ENCODE measurements at places on chromosomes 3 and 15. TPM values are rescaled to one million over a fixed set of nuclear protein-coding genes. Genes with fewer than 3 reads are reported as not detected.

The ASB14 gene
- total RNA-seq, result not detected

The ZPLD1 gene
- 0.11 TPM for total RNA-seq

The SNURF gene
- total RNA-seq, result 25.8 TPM

The XYLB gene
- total RNA-seq, result 6.9 TPM

The SLCO3A1 gene
- total RNA-seq, result 19.4 TPM

The GOLGA8O gene
- total RNA-seq, result 0.34 TPM

The CMTM7 gene
- total RNA-seq, result 15.7 TPM

The TLR9 gene
- total RNA-seq, result not detected

The MME gene
- total RNA-seq, result 85.5 TPM

The TICRR gene
- 5.1 TPM for total RNA-seq

The CELF6 gene
- total RNA-seq, result not detected

GRCh38 chr3:190989218-190989617 lies 126.7 kb upstream of the GMNC start:
- no peak for DNase-seq

DNA sequence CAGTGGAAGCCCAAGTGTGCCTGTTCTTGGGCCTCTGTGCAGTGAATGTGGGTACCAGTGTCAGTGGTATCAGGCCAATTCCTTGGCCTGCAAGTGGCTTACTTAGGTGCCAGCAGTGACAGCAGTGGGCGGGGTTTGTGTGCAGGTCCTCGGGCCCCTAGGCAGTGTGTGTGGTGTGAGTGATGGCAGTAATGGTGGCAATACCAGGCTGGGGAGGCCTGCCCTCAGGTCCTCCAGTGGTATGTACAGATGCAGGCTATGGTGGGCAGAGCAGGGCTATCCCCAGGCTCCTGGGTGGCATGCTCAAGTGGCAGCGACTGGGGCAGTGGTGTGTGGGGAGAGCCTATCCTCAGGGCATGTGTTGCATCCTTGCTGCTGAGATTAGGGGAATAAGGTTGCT lies 379.7 kb downstream of the SQOR start:
- no peak for DNase-seq

- DNase-seq, result no peak
Observed at GRCh38 chr3:3675801-3676200, 123.4 kb upstream of the LRRN1 start.

GRCh38 chr15:95353512-95353911 lies 977.0 kb upstream of the NR2F2 start:
- no peak for DNase-seq

DNA sequence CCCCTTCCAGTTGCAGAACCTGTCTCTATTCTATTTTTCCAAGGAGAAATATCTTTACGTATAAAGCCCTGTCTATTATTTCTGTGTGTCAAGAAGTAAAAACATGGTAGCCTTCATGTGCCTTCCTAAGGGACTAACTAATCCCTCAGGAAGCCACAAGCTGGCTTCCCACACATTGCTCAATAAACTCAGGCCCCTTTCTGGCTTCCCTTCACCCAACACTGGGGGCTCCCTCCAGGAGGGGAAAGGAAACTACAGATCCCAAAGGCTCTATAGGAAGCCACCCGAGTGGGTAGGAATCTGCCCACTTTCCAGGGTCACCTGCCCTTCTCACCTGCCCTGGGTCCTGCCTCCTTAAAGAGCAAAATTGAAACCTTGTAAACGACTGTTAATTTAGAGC lies 4.6 kb downstream of the TLE3 start:
- no peak for DNase-seq

- no peak for DNase-seq
Observed at GRCh38 chr15:60844511-60845174, 365.7 kb upstream of the ICE2 start.

DNA sequence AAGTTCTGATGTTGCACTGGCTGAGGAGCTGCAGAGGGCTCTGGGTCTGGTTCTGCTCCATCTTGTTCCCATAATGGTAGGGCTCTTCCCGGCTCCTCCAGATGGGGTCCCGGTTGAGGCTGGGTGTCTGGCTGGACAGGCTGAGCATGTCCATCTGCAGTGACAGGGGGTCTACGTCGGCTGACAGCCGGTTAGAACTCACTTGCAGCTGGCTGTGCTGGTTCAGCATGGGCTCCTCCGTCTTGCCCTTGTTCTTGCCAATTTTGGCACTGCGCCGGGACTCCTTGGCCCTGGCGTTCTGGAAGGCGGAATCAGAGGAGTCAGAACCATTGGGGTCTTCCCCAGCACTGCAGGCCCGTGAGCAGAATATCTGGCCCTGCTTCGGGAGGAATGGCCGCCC lies 78.1 kb downstream of the PRICKLE2 start:
- DNase-seq, result no peak

DNA sequence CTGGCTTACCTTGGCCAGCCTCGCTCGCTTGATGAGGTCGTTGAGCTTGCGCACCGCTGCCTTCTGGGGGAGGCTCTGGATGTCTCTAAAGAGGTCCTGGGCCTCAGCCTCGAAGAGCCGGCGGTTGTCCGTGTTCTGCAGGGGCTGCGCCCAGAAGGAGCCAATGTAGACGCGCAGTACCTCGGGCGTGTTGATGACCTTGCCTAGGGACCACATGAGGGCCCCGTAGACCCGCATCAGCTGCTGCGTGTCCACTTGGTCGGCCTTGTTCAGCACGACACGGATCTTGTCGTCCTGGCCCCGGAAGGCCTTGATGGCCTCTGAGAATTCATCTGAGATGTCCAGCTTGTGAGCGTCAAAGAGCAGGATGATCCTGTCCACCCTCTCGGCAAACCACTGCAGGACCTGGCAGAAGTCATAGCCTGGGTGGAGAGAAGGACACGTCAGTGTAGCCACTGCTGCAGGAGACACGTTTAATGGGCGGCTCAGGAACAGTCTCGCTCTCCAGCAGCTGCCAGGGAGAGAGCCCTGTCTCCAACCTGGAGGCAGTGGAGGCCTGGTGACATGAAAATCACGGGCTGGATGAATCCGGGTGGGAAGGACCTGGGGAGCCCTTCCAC lies 25.5 kb upstream of the SPTBN5 start:
- DNase-seq, result no peak

- DNase-seq, result no peak
Observed at GRCh38 chr3:99818818-99819217, 1.2 kb downstream of the CMSS1 start.

DNA sequence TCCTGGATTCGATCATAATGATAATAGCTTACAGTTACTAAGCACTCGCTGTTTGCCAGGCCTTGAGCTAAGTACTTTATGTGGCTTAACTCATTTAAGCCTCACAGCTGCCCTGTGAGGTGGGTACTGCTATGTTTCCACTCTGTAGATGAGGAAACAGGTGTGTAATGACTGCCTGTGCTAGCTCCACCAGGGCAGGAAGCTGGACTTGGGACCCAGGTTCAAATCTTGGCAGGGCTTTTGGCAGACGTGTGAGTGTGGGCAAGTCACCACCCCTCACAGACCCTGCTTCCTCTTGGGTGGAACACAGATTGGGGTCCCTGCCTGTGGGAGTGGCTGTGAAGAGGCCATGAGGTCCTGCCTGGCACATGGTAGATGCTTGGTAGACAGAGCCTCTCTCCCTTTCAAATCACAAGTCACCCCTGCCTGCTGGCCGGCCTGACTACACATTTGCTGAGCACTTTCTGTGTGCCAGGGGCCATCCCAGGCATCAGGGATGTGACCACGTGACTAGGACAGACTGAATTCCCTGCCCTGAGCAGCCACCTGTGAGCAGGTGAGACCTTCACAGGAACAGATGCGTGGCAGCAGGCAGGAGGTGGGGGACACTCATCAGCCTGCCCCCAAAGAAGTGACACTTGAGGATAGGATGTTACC lies 3.7 kb downstream of the EFCC1 start:
- DNase-seq, result no peak

GRCh38 chr3:121231872-121232271 lies 313.9 kb downstream of the POLQ start:
- no peak for DNase-seq

DNA sequence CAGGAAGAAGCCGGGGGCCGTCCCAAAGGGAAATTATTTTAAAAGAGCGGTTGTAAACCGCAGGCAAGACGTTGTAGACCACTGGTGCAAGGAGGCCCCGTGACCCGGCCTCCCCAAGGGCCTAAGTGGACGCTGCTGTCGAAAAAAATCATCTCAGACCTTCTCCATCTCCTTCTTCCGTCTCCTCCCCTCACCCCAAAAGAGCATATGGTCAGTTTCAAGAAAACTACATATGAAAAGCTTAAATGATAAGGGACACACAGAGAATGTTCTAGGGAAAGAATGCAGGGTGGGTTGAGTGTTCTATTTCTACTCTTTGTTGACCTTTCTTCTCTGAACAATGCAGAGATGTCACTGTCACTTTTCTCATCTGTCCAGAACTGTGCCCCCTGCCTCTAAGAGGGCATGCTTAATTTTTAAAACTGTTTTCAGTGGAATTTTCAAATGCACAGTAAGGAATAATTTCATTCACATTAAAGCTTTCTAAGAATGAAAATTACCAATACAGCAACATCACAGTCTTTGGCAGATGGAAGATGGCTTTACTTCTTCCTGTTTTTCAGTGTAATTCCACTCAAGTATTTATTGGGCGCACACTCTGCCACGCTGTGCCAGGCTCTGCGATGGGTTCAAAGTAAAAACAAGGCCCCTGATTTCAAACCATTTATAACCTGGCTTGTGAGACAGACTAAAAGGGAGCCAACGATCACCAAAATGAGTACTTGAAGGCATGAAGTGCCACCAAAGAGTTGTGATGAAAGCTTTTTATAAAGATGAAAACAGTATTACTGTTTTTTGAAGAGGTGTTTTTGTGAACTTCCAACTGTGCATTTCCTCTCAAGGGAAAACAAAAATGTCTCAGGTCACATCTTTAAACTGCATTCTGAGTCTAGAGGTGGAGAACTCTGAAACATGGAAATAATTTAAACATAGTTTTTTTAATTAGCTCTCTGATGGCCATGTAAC lies 891 bp upstream of the TOP2B start:
- DNase-seq, result peak; percentile 12

- no peak for DNase-seq
Observed at GRCh38 chr15:64636556-64636955, 138.8 kb downstream of the RBPMS2 start.

GRCh38 chr3:23567917-23568316 lies 237.8 kb upstream of the UBE2E1 start:
- peak; percentile 97 for DNase-seq

- peak; percentile 41 for DNase-seq
Observed at GRCh38 chr3:46361408-46362283, 7.7 kb downstream of the CCR2 start.

DNA sequence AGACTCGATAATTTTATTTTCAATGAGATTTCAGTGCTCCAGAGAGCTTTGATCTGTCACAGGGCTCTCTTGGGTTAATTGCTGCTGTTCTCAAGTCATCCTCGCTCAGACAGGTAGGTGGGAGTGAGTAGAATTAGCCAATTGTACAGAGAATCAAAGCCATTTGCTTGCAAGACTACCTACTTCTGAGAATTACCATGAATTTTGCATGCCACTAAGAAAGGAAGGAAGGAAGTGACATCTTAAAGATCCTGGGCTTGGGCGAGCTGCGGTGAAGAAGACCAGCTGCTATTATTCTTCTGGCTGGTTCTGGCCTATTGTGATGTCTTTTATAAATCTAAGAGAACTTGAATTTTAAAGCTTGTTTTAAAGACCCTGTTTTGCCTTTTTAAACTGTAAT lies 154.1 kb upstream of the LPP start:
- no peak for DNase-seq

DNA sequence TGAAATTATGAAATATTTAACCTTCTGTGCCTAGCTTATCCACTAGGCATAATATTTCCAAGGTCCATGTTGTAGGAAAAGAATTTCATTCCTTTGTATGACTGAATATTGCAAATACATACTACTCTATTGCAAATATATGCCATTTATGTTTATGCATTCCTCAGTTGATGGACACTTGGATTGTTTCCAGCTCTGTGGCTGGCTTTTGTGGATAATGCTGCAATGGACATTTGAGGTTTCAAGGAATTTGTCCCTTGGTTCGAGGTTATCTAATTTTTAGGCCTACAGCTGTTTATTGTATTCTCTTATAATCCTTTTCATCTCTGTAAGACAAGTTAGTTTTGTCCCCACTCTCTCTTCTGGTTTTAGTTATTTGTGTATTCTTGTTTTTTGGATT lies 7.7 kb upstream of the AADACL2 start:
- no peak for DNase-seq

- DNase-seq, result no peak
Observed at GRCh38 chr3:48770192-48770502, 53.1 kb upstream of the IP6K2 start.

- no peak for DNase-seq
Observed at GRCh38 chr15:85439996-85440395, 59.6 kb downstream of the AKAP13 start.

- no peak for DNase-seq
Observed at GRCh38 chr15:92043283-92043682, 189.8 kb downstream of the SLCO3A1 start.

- DNase-seq, result peak; percentile 57
Observed at GRCh38 chr15:63509955-63510940, 5.9 kb downstream of the USP3 start.

- DNase-seq, result peak; percentile 77
Observed at GRCh38 chr3:45915518-45916231, 27.6 kb upstream of the CXCR6 start.

DNA sequence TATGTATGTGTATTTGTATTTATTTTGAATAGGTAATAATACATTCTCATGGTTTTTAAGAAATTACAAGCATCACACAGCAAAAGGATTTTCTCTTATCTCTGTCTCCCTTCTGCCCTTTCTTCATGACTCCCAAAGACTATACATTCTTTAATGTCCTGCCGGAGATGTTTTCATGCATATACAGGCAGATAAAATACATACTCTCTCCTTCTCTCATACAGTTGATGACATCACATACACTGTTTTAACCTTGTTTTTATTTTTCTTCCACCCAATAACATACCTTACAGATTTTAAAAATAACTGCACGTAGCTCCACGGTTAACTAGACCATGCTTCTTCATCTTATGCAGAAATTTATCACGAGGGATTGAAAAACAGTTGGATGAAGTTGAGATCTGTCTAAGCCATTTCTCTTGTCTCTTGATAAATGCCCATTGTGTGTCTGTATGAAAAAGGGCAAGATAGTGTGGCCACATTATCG lies 249.8 kb downstream of the EDEM1 start:
- no peak for DNase-seq

DNA sequence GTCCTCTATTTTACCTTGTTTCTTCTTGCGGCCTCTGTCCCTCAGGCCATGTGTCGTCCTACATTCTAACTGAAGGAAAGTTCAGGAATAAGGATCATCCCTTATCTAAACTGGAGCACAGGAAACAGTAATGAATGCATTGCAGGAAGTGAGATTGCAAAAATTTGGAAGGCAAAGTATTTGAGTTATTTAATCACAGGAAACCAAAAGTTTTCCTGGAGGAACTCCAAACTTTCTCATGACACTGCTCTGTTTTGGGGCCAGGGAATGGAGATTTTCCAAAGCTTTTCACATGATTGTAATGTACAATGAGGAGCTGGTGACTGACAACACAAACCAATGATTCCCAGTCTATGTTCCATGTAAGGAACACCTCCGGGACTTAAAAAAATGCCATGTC lies 57.8 kb upstream of the PLSCR4 start:
- peak; percentile 56 for DNase-seq

DNA sequence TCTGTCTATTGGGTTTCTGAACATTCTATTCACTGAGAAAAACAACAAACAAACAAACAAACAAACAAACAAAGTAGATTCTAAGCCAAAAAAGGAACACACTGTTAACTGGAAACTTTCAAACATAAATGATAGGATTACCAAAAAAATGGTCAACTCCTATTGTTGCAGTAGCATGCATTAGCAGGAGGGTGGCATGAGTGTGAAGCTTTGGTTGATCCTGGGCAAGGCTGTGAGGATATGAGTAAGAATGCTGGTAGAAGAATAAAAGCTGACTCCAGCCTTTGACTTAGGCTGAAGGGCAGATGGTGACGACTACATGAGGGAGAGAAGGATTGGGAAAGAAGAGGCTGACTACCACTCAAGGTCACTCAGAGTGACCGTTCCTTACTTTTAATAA lies 810.3 kb downstream of the VGLL3 start:
- DNase-seq, result no peak
